ENCODE measurements at places on chromosomes 11 and 22. TPM values are rescaled to one million over a fixed set of nuclear protein-coding genes. Genes with fewer than 3 reads are reported as not detected.

The MS4A3 gene
- total RNA-seq = not detected

The B4GALNT4 gene
- 1.3 TPM for total RNA-seq

The KCNJ11 gene
- total RNA-seq = not detected

The C11orf91 gene
- total RNA-seq = not detected

The TMEM135 gene
- 30.0 TPM for total RNA-seq

The C11orf16 gene
- total RNA-seq = not detected

The MYRF gene
- total RNA-seq = 2.6 TPM

The MMP13 gene
- not detected for total RNA-seq

The IGF2 gene
- 44.8 TPM for total RNA-seq

The IL17REL gene
- total RNA-seq = not detected

The MTFP1 gene
- 11.3 TPM for total RNA-seq

The MUC5AC gene
- not detected for total RNA-seq

The C1QTNF5 gene
- 6.5 TPM for total RNA-seq

All from fibroblast of villous mesenchyme (primary cell).